Bone marrow (tissue), 2 donors: ENCODE measurements at places on chromosomes 12 and 14.

DNA sequence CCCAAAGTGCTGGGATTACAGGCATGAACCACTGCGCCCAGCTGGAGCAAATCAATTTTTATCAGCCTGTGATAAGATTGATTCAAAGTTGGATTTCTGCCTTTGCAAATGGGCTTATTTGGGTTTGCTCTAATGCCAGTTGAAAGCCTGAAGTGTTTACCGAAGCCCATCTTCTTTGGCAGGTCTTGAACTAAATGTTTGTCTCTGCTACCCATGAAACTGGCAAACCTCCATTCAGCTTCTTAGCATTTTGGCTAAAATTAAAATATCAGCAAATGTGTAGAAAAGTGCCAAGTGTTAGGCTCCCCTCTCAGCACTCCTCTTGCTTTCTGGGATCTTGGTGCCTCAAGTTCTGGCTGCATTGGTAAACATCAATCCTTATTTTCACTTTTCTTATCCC lies 61.5 kb downstream of the MGAT4C start:
- no peak for DNase-seq

- no peak for DNase-seq
Measured at GRCh38 chr12:110343736-110344555, 59.6 kb downstream of the ANAPC7 start.

- DNase-seq = no peak
Measured at GRCh38 chr14:54686219-54686870, 119.4 kb downstream of the SAMD4A start.

DNA sequence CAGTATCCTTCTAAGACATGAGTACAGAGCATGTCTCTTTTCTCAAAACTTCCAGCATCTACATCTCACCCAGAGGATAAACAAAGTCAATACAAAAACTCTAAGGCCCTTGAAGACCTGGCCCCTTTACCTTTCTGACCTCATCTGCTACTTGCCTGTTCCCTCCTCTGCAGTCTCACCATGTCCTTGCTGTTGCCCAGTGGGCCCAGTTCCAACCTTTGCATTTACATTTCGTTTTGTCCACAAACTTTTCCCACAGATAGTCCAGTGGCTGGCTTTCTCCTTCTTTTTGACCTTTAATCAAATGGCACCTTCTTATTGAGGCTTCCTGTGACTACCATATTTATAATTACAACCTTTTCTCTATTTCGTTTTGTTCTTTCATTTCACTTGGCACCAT lies 1.6 kb downstream of the IRAK4 start:
- DNase-seq = no peak

GRCh38 chr14:23185063-23185462 lies 1.6 kb upstream of the SLC7A8 start:
- no peak for DNase-seq

DNA sequence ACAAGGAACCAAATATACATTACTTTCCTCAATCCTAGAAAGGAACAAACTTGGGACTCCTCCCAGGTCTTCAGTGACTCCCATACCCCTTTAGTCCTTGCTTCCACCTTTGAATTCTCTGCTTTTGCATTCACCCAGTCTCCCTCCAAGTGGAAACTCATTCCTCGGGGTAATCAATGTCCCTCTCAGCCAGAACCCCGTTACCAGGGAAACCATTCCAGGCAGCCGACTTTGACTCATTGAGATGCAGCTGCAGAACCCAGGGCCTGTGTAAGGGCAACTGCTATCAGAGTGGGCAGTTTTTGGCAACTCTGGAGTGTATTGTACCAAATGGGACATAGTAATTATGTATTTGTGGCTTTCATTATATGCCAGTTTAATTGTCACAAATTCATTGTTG lies 186.2 kb downstream of the NRXN3 start:
- DNase-seq = no peak

DNA sequence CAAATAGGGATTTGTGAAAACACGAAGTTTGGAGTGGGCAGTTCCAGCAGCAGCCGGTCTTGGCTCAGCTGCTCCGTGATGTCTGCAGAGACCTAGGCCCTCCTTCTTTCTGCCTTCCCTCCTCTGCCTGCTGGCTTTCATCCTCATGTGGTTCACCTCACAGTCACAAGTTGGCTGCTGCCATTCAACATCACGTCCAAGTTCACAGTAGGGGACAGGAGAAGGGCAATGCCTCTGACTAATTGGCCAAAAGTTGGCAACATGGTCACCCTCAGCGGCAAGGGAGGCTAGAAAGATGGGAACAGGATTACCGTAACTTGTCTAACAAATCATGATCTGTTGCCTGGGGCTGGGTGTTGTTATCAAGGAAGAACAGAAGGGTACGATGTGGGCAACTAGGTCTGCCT lies 7.8 kb upstream of the CACNA2D4 start:
- DNase-seq = no peak

GRCh38 chr12:109650808-109651207 lies 62.8 kb upstream of the FAM222A start:
- DNase-seq = no peak
